Stomach (tissue), 19 donors: ENCODE measurements at places on chromosomes 4 and X. TPM values are rescaled to one million over a fixed set of nuclear protein-coding genes. Genes with fewer than 3 reads are reported as not detected.

DNA sequence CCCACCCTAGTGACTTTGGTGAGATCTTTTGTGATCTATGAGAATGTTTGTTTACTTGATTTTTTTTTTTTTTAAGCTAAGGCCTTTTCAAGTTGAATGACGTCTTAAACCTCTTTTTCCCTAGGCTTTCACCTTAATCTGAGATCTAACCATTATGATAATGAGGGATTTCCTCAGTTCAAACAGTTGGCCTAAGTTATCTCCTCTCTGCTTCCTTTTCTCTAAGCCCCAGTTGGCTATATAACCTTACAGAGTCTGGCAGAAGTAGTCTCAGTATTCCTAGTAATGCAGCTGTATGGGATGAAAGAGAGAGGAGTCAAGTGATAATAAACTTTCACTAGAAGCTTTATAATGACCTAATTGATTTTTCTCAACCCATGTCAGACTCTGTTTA is 99.0 kb downstream of the STIM2 start:
- H3K4me3 ChIP-seq = no peak overlapping the region
- H3K36me3 ChIP-seq = no peaks in the 10 kb centered on the region
- no peaks in the 10 kb centered on the region for H3K27me3 ChIP-seq
- no peaks in the 10 kb centered on the region for H3K4me1 ChIP-seq

- no peak overlapping the region for H3K4me3 ChIP-seq
- H3K27me3 ChIP-seq = no peaks in the 10 kb centered on the region
- no peak overlapping the region for H3K27ac ChIP-seq
- no peaks in the 10 kb centered on the region for H3K4me1 ChIP-seq
- DNase-seq = no peak
- H3K36me3 ChIP-seq = no peaks in the 10 kb centered on the region
Measured at GRCh38 chr4:386708-387105, 49.1 kb downstream of the ZNF141 start.

- peaks cover 39% of the 10 kb centered on the region for H3K36me3 ChIP-seq
- no peak for DNase-seq
- H3K4me1 ChIP-seq = peaks cover 58% of the 10 kb centered on the region
- H3K27me3 ChIP-seq = no peaks in the 10 kb centered on the region
Measured at GRCh38 chr4:147864607-147865006, 132.7 kb downstream of the ARHGAP10 start.

DNA sequence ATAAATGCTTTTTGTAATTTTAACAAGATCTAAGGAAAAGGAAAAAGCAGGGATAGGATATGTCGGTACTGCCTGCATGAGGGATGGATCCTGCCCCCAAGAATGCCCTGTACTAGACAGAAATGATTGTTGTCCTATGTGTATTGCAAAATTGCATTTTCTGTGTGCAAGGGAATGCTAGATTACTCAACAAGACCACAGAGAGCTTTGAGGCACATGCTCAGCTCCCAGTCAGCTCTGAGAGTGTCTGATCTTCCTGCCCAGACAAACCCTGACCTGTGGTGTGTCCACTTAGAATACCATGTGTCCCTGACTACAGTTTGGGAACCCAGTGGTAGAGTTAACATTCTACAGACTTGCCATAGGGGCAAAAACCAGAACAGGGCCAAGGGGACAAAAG is 129.2 kb upstream of the PAK3 start:
- H3K4me3 ChIP-seq = no peak overlapping the region
- peaks cover 13% of the 10 kb centered on the region for H3K27me3 ChIP-seq
- H3K36me3 ChIP-seq = no peaks in the 10 kb centered on the region
- H3K4me1 ChIP-seq = no peaks in the 10 kb centered on the region
- no peak for DNase-seq

GRCh38 chrX:100081503-100081902 is 328.6 kb downstream of the PCDH19 start:
- no peaks in the 10 kb centered on the region for H3K36me3 ChIP-seq
- no peak overlapping the region for H3K4me3 ChIP-seq
- no peak for DNase-seq
- no peaks in the 10 kb centered on the region for H3K27me3 ChIP-seq
- H3K27ac ChIP-seq = no peak overlapping the region
- H3K4me1 ChIP-seq = no peaks in the 10 kb centered on the region

GRCh38 chr4:23484689-23485088 is 405.2 kb downstream of the PPARGC1A start:
- H3K4me1 ChIP-seq = no peaks in the 10 kb centered on the region
- no peaks in the 10 kb centered on the region for H3K27me3 ChIP-seq
- H3K36me3 ChIP-seq = no peaks in the 10 kb centered on the region
- DNase-seq = no peak
- H3K27ac ChIP-seq = no peak overlapping the region

- H3K36me3 ChIP-seq = no peaks in the 10 kb centered on the region
- no peaks in the 10 kb centered on the region for H3K27me3 ChIP-seq
- peak; percentile 31 for DNase-seq
- peaks cover 11% of the 10 kb centered on the region for H3K4me1 ChIP-seq
Measured at GRCh38 chr4:145935253-145936141, 3.1 kb downstream of the ZNF827 start.

GRCh38 chr4:125891597-125892258 is 577.0 kb downstream of the FAT4 start:
- H3K36me3 ChIP-seq = no peaks in the 10 kb centered on the region
- H3K4me1 ChIP-seq = no peaks in the 10 kb centered on the region
- no peaks in the 10 kb centered on the region for H3K27me3 ChIP-seq
- no peak overlapping the region for H3K4me3 ChIP-seq
- DNase-seq = peak; percentile 51

GRCh38 chrX:154603438-154604430 is 15.3 kb downstream of the CTAG1B start:
- no peak overlapping the region for H3K4me3 ChIP-seq
- DNase-seq = no peak
- H3K27ac ChIP-seq = peak overlapping the region; percentile 35
- H3K4me1 ChIP-seq = no peaks in the 10 kb centered on the region
- no peaks in the 10 kb centered on the region for H3K27me3 ChIP-seq

GRCh38 chr4:20895208-20895607 is 194.9 kb downstream of the PACRGL start:
- no peak for DNase-seq
- H3K27me3 ChIP-seq = no peaks in the 10 kb centered on the region
- no peak overlapping the region for H3K4me3 ChIP-seq
- no peaks in the 10 kb centered on the region for H3K4me1 ChIP-seq
- H3K27ac ChIP-seq = no peak overlapping the region
- no peaks in the 10 kb centered on the region for H3K36me3 ChIP-seq

GRCh38 chrX:38970845-38971244 is 169.6 kb downstream of the MID1IP1 start:
- no peak for DNase-seq
- H3K36me3 ChIP-seq = no peaks in the 10 kb centered on the region
- H3K27me3 ChIP-seq = no peaks in the 10 kb centered on the region
- H3K4me3 ChIP-seq = no peak overlapping the region
- no peaks in the 10 kb centered on the region for H3K4me1 ChIP-seq

- H3K4me1 ChIP-seq = no peaks in the 10 kb centered on the region
- no peaks in the 10 kb centered on the region for H3K27me3 ChIP-seq
- H3K27ac ChIP-seq = no peak overlapping the region
- no peak overlapping the region for H3K4me3 ChIP-seq
- H3K36me3 ChIP-seq = no peaks in the 10 kb centered on the region
Measured at GRCh38 chr4:111960241-111960667, 185.0 kb upstream of the FAM241A start.

DNA sequence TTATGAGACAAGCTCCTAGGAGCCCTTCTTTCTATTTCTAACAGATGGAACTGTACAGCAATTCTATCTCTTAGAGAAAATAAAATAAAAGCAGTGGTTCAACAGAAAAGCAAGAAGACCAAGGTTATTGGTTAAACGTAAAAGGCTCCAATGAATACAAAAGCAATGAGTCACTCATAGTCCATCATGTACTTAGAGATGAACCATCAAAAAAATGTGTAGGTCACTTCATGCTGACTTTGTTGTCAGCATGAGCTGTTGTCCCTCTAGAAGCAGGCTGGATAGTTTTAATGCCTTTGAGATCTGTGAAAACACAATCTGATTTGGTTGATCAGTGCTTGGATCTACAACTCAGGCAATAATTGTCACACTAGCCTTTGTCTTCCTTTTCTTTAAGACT is 378.6 kb upstream of the ANXA10 start:
- H3K27me3 ChIP-seq = no peaks in the 10 kb centered on the region
- DNase-seq = no peak
- no peaks in the 10 kb centered on the region for H3K36me3 ChIP-seq
- no peaks in the 10 kb centered on the region for H3K4me1 ChIP-seq

GRCh38 chr4:99843413-99843812 is 26.8 kb downstream of the DAPP1 start:
- H3K4me1 ChIP-seq = no peaks in the 10 kb centered on the region
- no peak for DNase-seq
- no peaks in the 10 kb centered on the region for H3K36me3 ChIP-seq
- no peaks in the 10 kb centered on the region for H3K27me3 ChIP-seq
- no peak overlapping the region for H3K27ac ChIP-seq

- H3K4me3 ChIP-seq = no peak overlapping the region
- H3K27ac ChIP-seq = no peak overlapping the region
- no peaks in the 10 kb centered on the region for H3K36me3 ChIP-seq
- DNase-seq = no peak
- H3K27me3 ChIP-seq = no peaks in the 10 kb centered on the region
Measured at GRCh38 chr4:71163317-71163716, 169.9 kb downstream of the DCK start.

DNA sequence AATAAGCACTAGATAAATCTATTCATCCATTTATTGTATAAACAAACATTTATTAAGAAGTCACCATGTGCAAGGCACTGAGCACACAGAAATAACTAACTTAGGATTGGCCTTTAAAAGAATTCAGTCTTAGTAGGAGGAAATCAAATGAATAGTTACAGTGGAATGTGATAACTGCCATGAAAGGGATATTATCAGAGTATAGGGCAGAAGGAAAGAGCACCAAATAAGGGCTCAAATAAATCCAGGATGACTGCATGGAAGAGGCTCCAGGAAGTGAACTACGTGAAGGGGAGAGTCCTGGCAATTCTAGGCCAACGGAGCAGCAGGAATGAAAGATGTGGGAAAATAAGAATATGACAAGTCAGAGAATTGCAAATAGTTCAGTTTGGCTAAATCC is 406.0 kb downstream of the INPP4B start:
- no peak overlapping the region for H3K4me3 ChIP-seq
- no peaks in the 10 kb centered on the region for H3K36me3 ChIP-seq
- H3K27me3 ChIP-seq = no peaks in the 10 kb centered on the region
- no peaks in the 10 kb centered on the region for H3K4me1 ChIP-seq

GRCh38 chr4:122341886-122342285 is 36.9 kb upstream of the ADAD1 start:
- peaks cover 68% of the 10 kb centered on the region for H3K36me3 ChIP-seq
- no peak overlapping the region for H3K27ac ChIP-seq
- H3K27me3 ChIP-seq = no peaks in the 10 kb centered on the region

- DNase-seq = peak; percentile 88
- peaks cover 7% of the 10 kb centered on the region for H3K36me3 ChIP-seq
- H3K4me1 ChIP-seq = peaks cover 33% of the 10 kb centered on the region
- H3K4me3 ChIP-seq = no peak overlapping the region
- no peaks in the 10 kb centered on the region for H3K27me3 ChIP-seq
Measured at GRCh38 chr4:169115897-169116254, 105.8 kb upstream of the CBR4 start.

DNA sequence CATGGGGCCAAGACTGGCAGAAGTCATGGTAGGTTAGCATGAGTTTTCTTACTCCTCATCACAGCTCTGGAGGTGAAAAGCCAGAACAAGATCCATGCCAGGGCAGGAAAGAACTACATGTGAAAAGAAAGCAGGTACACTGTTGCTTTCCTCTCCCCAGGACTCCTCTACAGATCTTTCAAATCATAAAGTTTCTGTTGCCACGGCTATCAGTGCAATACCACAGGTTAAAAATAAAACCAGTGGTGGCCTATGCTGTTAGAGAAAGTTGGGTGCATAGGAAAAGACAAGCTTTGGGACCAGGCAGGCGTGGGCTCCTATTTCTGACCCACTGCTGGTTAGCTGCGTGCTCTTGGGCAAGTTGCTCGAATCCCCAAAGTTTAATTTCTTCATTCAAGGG is 81.4 kb downstream of the SH3RF1 start:
- no peak for DNase-seq
- no peaks in the 10 kb centered on the region for H3K27me3 ChIP-seq
- H3K27ac ChIP-seq = peak overlapping the region; percentile 55
- H3K4me1 ChIP-seq = peaks cover 59% of the 10 kb centered on the region

- no peaks in the 10 kb centered on the region for H3K27me3 ChIP-seq
- no peak overlapping the region for H3K27ac ChIP-seq
- no peaks in the 10 kb centered on the region for H3K36me3 ChIP-seq
- no peak for DNase-seq
- H3K4me1 ChIP-seq = no peaks in the 10 kb centered on the region
Measured at GRCh38 chrX:38126179-38126578, 94.5 kb downstream of the SRPX start.

DNA sequence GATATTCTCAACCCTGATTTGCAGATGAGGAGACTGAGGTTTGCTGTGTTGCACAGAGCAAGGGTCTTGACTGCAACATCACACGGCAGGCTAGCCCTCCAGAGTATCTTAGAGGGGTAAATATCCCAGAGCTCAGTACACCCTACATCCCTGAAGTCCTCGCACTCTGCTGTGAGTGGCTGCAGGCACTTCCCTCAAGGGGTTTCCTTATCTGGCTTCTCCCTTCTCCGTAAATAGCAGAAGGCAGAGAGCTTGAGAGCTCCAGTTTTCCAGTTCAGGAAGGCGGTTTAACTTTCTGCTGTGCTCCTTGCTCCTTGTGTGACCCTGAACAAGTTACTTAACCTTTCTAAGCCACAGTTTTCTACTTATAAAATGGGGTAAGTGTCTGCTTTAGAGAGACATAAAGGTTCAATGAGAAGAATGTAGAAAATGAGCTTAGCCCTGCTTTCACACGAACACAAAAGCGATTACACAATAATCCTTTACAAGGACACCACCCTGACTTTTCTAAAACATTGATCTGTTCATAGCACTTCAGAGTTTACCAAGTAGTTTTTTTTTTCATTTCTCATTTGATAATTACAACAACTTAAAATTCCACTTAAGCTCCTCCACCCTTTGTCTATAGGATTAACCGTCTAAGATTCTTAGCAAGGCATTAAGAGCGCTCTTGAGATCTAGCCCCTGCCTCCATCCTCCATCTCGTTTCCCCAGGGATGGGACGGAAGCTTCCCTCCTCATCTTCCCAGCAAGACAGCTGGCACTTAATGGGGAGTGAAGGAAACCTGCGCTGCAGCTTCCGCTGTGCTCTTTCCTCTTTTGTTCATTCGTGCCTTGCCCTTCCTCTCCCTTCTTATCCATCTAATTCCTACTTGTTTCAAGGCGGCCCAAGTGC is 68.4 kb downstream of the TAPT1 start:
- H3K27ac ChIP-seq = peak overlapping the region; percentile 67
- DNase-seq = no peak
- no peak overlapping the region for H3K4me3 ChIP-seq
- peaks cover 44% of the 10 kb centered on the region for H3K4me1 ChIP-seq
- H3K27me3 ChIP-seq = no peaks in the 10 kb centered on the region
- H3K36me3 ChIP-seq = peaks cover 13% of the 10 kb centered on the region

HOPX gene
- 1.2 TPM for total RNA-seq

NLGN4X gene
- 0.58 TPM for total RNA-seq

STATH gene
- total RNA-seq = not detected

MID1IP1 gene
- 69.3 TPM for total RNA-seq

SFRP2 gene
- total RNA-seq = 16.4 TPM

ATOH1 gene
- total RNA-seq = not detected

CT45A10 gene
- not detected for total RNA-seq

TEX13C gene
- not detected for total RNA-seq
